PC-3 (cell line): ENCODE measurements at places on chromosomes 3 and 15.

DNA sequence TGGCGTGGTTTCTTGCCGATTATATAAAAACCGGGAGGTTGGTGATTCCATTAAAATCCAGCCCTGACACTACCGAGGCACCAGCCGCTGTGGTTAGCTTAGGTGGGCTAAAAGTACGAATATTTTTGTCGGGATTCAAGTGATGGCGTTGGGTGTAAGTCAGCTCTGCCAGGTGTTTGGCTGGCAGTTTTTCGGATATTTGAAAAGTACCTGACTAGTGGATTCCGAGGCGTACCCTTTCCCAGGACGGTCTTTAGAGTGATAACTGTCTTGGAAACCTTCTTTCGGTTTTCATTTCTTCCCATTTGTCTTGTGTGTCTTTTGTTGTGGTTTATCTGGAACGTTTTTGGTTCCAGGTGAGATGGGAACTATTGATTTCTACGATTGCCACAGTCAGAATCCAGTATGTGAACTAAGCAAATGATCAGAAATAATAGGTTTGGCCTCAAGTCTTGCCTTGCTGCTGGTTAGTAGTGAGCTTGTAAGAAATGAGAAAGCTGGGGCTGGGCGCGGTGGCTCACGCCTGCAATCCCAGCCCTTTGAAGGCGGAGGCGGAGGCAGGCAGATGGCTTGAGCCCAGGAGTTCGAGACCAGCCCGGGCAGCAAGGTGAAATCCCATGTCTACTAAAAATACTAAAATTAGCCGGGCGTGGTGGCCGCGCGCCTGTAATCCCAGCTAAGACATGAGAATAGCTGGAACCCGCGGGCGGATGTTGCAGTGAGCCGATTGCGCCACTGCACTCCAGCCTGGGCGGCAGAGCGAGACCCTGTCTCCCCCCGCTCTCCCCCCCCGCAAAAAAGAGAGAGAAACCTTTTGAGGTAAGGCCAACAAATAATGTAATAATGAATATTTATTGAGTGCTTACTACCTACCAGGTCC lies 1.4 kb downstream of the FYTTD1 start:
- DNase-seq, result peak; percentile 29

DNA sequence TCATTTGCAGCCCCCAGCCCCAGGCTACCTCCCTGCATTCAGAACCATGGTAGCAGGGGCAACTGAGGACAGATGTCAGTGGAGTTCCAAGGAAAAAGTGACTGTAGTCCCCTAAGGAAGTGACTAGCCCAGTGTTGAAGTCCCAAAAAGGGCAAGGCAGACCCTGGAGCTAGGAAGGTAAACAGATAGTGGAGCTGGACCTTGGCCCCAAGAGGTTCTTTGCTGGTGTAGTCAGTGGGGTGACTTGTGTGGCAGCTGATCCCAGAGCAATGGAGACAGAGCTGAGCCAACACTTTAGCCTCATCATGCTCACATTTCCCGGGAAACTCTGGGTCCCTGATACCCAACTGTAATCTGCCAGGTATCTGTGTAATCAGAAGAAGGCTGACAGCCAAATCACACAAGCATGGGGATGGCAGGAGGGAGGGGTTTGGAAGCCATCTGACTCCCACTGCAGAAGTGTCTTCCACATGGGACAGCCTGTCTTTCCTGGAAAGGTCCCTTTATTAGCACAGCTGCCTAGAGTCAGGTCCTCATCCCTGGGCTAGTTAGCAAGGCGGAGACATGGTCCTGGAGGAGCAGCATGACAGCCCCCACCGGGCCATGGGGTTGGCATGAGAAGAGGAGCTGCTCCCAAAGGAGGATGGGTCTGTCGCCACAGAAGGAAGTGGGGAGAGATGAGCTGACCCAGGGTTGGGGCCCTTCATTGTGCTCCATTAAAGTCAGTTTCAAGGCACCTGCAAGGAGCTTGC lies 39.8 kb downstream of the PXYLP1 start:
- DNase-seq, result no peak

DNA sequence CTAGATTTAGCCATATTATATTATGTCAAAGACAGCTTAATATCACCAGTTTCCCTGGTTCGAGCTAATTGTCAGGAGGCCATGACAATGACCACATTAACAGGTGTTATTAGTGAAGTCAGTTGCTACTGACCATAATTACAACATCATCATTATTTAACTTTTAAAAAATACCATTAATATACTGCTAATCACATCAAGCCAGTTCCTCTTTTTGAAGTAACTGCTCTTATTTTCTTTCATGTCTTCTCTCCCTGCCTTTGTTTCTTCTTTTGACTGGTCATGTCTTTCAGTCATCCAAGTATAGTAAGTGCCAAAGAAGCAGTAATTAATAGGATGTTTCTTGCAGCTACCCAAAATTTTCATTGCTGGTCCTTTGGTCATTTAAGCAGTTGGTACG lies 61.6 kb downstream of the CMSS1 start:
- no peak for DNase-seq

DNA sequence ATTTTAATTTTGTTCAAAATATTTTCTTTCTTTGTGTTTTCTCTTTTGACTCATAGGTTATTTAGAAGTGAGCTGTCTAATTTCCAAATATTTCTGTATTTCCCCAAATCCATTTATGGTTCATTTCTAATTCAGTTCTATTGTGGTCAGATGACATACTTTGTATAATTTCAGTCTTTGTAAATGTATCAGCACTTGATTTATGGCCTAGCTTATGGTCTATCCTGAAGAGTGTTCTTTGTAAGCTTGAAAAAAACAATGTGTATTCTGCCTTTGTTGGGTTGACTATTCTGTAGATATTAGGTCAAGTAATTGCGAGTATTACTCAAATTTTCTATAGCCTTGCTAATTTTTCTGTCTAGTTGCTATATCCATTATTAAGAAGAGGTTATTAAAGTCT lies 311.2 kb downstream of the OCA2 start:
- no peak for DNase-seq

GRCh38 chr3:38689774-38690173 lies 40.3 kb upstream of the SCN5A start:
- DNase-seq, result no peak

GRCh38 chr15:69926006-69926405 lies 171.7 kb downstream of the TLE3 start:
- DNase-seq, result peak; percentile 39

GRCh38 chr3:126064627-126065258 lies 19.2 kb downstream of the SLC41A3 start:
- no peak for DNase-seq

DNA sequence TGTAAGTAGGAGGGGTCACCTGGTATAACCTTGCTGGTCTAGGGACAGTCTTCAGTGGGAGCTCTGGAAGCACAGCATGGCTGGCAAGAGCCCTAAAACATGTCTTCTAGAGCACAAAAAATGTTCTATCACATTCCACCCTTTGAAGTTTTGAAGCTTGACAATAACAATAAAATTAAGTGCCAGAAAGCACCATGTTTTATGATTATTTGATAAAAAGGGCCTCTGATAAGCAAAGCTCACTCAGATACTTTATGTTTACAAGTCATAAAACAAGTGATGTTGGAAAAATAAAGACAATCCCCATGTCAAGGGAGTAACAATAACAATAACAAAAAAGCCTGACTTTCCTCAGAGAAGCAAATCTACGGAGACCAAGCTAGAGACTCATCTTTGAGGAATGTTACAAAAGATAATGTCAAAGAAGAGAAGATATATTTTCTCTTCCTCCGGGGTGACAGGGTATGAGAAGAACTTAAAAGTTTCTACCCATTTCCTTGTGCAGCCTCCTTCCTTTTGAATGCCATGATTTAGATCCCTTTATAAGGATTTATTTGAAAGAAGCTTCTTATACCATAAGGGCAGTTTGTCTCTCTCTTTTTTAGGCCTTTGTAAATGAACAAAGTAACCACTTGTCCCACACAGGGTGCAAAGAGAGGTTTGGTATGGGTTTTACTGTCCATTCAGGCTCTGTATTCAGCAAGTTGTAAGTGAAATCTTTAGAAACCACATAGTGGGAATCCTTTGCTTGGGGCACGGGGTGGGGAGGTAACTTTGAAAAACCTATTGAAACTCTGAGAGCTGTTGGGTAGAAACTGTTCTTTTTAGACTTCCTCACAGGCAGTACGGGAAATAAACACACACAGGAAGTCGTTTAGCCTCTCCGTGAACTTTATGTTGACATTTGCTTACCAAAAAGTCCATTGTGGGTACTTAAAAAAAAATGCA lies 109.6 kb upstream of the RBMS3 start:
- no peak for DNase-seq

DNA sequence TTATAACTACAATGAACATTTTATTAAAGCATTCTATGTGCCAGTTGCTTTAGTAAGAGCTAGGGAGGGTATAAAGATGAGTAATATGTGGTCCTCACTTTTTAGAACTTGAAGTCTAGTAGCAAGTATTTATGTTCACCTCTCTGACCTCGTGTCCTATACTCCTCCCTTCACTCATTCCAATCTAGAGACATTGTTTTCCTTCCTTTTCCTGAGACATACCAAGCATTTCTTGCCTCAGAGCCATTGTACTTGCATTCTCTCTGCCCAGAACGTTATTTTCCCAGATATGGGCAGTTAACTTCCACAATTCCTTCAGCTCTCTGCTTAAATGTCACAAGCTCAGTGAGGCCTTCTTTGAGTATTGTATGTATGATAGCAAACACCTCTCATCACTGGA lies 408.6 kb downstream of the PDCD6IP start:
- no peak for DNase-seq

DNA sequence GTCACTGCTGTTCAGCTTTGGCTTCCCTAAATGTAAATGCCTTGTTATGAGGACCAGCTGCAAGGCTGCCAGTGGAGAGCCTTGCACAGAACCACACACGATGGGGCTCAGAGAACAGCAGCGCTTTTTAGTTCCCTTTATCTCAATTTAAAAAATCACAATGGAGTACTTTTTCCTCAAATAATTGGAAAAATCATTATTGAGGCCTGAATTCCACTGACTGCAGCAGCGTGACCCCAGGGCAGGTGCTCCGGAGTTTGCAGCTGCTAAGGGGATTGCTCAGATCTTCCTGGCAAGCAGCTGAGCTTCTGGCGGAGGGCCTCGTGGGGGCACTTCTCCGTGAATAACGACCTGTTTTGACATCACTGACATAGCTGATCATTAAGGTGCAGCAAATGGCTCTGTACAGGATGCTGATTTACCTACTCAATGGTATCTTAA lies 245.6 kb upstream of the TRIM42 start:
- no peak for DNase-seq

DNA sequence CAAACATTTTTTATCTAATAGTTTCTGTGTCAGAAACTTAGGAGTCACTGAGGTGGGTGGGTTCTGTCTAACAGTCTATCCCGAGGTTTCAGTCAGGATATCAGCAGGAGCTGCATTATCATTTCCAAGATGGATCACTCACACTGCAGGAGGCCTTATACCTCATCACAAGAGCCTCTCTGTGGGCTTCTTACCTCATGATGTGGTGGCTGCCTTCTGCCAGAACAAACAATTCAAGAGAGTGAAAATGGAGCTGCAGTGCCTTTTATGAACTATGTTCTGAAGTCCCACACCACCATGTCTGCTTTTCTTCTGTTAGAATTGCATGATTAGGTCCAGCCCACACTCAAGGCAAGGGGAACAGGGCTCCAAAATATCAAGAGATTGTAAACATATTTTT lies 27.9 kb downstream of the RFX7 start:
- no peak for DNase-seq

DNA sequence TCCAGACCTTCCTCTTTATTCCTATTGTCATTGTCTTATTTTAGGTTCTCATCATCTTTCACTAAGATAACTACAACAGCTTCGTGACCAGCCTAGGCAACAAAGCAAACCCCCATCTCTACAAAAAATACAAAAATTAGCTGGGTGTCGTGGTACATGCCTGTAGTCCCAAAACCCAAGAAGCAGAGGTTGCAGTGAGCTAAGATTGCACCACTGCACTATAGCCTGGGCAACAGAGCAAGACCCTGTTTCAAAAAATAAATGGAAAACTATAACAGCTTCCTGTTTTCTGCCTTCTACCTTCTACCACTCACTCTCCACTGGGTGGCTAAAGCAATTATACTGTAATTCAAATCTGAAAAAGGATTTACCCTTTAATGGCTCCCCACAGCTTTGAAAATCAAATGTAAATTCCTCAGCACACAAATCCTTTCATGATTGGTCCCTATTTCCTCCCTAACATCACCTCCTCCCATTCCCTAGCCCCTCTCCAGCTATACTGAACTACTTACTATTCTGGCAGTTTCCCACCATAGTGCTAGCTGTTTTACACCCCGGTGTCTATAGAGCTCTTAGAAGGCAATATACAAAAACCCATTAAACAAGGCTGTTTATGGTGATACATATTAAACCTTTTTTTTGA lies 33.4 kb downstream of the LRRFIP2 start:
- no peak for DNase-seq

DNA sequence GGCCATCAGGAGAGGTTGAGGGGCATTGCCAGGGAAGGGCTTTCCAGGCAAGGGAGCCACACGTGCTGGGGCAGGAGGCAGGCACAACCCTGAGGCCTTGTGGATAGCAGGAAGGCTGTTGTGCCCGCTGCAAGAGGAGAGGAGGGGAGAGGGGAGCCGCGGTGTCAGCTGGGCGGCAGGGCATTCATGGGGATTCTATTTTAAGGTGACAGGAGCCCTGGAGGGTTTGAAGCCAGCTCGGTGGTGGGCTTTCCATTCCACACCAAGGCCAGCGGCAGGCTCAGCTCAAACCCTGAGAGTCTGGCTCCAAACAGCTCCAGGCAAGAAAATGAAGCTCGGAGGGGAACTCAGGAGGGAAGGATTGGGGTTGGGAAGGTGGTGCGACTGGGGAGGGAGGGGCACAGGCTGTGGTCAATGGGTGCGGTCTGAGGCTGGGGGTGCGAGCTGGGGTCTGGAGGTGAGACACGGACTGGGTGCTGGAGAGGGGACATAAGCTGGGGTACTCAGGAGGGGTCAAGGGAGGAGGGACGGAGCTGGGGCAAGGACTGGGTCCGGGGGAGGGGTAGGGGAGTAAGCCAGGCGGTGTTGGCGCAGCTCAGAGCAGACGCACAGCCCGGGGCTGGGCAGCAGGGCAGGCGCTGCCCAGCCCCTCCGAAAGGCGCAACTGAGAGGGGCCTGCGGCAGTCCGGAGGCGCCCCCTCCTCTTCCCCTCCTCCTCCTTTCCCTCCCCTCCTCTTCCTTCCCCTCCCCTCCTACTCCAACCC lies 43.4 kb downstream of the TPRA1 start:
- no peak for DNase-seq

DNA sequence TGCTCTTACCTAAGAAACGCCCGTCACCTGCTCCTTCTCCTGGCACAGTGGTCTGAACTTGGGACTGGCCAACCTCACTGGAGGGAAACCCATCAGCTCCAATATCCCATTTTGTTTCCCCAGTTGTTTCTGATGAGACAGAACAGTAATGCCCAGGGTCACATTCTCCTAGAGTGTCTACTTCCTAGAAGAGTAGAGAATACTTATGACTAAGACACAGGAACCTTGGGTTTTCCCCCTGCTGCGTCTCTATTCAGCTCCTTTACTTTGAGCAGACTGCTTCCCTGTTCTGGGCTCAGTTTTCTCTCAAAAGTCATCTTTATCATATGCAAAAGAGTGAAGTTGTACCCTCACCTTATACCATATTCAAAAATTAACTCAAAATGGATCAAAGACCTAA lies 79.4 kb downstream of the POLR2M start:
- DNase-seq, result no peak

- no peak for DNase-seq
Observed at GRCh38 chr3:2920103-2920502, 190.1 kb downstream of the IL5RA start.
